ENCODE measurements at places on chromosomes 2 and 18.
A peak's percentile ranks its signal among the peaks of the same experiment; 100 is the strongest.

- no peak for ATAC-seq
These were observed 440.4 kb upstream of the CDH20 start for GRCh38 chr18:60892855-60893254.

DNA sequence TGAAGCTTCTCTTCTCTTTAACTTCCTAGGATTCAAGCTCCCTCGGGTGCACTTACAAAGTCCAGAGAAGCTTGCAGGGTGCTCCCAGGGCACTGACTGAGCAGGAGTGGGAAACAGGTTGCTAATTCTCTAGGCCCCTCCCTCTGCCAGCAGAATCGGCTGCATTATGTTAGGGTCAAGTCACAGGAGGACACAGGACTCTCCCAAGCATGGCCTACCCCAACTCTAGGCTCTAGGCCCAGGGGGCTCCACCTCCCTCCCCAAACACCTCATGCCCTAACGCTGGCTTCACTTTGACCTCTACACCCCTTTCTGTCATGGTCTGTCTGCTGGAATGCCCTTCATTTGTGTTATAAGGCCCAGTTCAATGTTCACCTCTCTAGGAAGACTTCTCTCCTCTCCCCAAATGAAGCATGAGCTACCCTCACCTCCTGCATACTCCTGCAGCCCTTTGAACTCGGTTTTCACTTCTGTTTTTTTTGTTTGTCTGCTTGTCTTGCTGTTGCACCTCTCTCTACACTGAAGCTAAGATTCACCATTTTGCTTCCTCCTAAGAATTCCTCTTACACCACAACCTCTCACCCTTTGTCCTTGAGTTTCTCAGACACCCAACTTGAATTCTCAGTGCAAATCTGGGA, 521.8 kb upstream of the ID2 start:
- no peak for ATAC-seq

DNA sequence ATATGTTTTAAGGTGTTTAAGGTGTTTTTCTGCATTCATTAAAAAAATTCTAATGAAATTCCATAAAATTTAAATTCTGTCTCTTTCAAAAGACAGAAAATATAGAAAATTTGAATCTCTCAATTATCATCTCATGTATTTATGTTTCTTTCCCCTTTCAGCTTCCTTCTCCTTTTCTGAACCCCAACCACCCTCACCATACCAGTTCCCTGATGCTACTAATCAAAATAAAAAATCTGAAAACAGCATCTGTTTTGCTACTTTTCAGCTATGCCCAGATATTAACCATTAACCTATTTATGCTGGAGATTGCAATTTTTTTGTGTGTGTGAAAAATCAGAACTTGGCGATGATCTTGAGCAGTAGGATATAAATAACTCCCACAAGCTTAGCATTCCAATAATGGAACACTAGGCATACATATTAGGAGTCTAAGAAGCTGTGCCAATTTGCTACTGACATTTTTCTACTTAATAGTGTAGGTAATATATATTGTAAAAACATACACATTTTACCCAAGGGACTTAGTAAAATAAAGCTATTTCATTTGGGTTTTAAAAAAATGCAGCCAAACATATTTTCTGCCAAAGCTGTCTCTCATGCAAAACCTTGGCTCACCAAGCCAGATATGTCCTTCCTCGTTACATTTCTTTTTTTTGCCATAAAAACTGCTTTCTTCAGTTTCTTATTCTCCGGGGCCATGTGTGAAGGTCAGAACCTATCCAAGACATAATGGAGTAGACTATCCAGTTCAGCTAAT, 32.6 kb upstream of the AGPS start:
- ATAC-seq, result no peak

- ATAC-seq, result peak; percentile 98
These were observed 479.7 kb downstream of the PARD3B start for GRCh38 chr2:205024822-205025518.

DNA sequence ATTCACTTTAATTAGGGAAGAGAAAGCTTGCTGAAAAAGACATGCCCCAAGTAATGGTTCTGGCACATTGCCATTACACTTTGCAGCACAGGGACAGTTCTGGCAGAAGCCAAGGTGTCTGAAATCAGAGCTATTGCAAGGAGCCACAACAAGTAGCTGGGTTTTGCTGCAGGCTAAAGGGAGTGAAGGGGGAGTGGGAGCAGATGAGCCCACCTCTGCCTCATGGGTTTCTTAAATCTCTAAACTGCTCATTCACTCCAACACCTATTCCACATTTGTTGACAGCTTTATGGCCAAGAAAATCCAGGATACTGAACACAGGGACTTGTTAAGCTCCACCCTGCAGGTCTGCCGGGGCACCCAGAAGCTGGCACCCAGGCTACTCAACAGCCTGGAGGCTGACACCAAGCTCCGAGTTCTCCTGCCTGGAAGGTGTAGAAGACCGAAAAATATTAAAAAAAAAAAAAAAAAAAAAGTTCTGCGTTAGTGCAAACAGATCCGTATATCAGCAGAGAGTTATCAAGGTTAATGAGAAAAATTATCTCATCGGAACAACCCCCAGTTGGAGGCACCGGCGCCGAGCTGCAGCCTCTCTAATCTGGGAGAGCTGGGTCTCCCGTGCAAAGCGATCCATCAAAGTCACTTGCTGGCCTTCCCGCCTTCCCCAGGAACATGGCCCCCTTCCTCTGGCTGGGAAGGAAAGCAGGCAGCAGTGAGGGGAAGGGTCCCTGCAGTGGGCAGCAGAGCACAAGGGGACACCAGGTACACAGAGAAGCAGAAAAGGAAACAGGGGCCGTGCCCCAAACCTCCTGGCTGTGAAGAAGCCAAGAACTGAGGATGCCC, 123.7 kb downstream of the HNMT start:
- ATAC-seq, result peak; percentile 16

DNA sequence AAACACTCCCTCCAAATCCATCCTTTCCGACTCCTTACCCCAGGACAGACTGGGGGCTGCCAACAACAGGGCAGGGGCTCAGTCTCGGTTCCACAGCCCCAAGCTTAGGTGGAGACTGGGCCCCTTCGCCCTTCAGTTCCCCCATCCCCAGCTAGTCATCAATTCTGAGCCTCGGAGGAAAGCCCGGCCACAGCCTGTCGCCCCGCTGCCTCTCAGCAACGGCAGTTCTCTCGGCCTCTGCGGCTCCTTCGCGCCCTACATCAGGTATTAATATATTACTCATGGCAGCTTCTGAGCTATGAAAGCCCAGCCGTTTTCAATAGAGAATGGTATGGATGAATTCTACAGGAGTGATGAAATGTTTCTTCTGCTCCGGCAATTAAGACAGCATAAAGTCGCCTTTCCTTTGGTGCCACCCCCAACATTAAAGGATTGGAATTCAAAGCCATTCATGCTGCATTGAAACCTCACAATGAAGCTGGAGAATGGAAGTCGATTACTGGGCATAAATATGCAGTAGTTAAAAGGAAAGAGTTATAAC, 2.8 kb downstream of the HDAC4 start:
- ATAC-seq, result no peak

- ATAC-seq, result peak; percentile 1
These were observed 1.2 kb downstream of the ABHD3 start for GRCh38 chr18:21703241-21703820.

- no peak for ATAC-seq
These were observed 25.4 kb upstream of the CDH7 start for GRCh38 chr18:65725251-65726050.

- peak; percentile 47 for ATAC-seq
These were observed 127.6 kb downstream of the QPCT start for GRCh38 chr2:37471994-37472393.

DNA sequence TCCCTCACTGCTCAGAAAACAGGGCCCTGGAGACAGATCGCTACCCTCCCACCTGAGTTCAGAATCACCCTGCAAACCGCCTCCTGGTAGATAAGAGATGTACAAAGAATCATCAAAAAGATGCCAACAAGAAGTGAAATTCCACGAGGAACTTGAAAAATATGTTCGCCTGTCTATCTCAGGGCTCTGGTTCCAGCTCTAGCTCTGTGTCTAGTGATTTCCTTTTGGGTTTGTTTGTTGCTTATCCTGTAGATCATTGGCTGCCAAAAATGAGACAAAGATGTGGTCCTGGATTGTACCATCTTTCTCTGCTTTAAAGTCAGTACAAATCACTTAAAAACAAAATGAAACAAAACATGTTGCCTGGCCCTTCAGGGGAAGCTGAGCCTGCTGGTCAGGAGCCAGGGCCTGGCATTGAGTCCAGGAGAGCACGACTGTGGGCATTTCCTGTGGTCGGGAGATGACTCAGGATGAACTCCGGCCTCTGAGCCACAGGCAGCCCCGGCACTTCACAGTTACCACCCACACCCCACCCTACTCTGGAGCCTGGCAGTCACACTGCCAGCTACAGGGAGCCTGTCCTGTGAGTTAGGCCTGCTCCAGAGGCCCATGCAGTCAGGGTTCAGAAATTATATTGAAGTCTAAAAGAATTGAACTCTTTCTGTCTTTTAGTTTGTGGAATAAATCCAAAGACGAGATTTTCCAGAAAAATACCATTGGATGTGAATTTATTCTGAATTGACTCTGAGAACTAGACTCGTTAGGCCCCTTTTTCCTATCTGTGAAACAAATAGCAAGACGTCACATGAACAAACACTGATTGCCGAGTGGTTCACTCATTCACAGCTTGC, 8.0 kb upstream of the ITGB6 start:
- peak; percentile 85 for ATAC-seq

- no peak for ATAC-seq
These were observed 101.3 kb downstream of the PID1 start for GRCh38 chr2:229169751-229170150.

- no peak for ATAC-seq
These were observed 21.3 kb upstream of the ALLC start for GRCh38 chr2:3636586-3637310.

- no peak for ATAC-seq
These were observed 24.1 kb upstream of the NFATC1 start for GRCh38 chr18:79371561-79372121.

DNA sequence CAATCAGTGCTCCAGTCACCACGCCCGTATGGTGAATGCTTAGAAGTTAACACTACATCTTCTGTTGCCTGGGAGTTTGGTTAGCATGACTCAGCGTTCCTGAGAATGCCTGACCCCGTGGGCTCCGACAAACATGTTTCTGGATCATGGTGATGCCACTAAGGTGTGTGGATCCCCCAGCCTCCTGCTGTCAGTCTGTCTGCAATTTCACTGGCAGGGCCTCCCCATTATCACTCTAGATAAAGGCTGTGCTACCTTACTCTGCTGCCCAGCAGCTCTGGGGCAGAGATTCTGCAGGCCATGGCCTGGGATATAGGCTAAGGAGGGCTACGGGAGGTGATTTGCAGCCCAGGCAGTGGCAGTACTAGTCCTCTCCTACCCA, 66.0 kb downstream of the STPG4 start:
- ATAC-seq, result peak; percentile 56

- no peak for ATAC-seq
These were observed 495.1 kb upstream of the MEX3C start for GRCh38 chr18:51692612-51693011.

- ATAC-seq, result no peak
These were observed 147.5 kb upstream of the TTC39C start for GRCh38 chr18:23867006-23867405.

GRCh38 chr2:127637236-127637630, 8.7 kb upstream of the GPR17 start:
- no peak for ATAC-seq

DNA sequence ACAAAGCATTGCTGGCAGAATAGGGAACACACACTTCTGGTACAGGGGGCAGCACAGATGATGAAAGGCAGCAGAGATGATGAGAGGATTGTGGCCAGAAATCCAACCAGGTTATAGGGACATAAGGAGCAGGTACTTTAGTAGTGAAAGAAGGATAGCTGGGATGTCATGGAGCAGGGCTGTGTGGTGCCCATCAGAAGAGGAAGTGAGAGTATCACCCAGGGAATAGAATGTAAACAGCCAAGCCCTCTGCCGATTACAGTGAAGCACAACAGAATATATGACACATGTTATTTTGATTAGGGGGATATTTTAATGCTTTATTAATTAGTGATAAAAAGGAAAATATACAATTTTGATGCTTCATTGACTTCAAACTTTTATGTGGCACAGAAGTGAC, 883.4 kb upstream of the CDH2 start:
- no peak for ATAC-seq

DNA sequence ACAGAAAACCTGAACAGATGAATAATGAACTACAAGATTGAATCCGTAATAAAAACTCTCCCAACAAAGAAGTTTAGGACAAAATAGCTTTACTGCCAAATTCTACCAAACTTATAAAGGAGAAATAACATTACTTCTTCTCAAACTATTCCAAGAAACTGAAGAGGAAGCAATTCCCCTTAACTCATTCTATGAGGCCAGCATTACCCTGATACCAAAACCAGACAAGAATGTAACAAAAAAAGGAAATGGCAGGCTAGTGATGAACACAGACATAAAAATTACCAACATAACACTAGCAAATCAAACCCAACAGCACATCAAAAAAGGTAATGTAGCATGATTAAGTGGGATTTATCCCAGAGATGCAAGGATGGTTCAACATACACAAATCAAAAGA, 213.7 kb upstream of the FOSL2 start:
- no peak for ATAC-seq

DNA sequence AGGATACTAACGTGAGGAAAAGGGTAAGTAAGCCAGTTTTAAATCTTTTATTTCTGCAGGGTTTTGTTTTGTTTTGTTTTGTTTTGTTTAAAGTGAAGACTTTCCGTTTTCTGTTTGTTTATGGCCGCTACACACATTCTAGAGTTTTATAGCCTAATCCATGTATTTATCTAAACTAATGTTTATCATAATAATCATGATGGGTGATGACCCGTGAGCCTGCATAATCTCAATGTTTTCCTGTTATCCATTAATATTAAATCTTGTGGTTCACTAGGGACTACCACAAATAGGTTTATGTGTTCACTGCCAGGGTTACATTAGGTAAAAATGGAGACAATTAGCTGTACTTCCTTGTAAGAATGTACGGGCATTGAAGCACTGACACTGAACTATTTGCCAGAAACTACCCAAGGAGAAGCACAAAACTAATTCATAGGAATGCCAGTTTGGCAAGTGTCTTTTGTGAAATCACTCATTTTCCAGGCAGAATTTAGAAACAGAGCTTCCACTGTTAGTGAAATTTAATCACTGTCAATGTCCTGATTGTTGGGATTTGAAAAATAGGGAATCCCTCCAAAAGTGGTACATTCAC, 574.8 kb downstream of the LRP1B start:
- peak; percentile 52 for ATAC-seq

DNA sequence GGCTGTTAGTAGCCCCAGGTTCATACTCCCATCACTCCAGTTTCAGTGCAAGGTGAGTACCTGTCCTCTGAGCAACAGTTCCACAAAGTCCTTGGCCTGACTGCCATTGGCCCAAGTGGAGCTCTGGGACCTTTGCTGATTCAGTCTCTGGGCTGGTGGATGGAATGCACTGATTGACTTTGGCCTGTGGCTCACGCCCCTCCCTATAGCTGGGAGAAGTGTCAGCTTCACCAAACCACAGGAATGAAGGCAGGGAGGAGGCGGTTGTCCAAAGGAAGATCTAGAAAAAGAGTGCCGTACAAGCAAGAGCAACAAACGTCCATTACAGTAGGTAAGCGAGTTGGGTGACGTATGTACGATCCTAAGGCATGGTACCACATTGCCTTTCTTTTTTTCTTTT, 34.0 kb downstream of the QPCT start:
- peak; percentile 33 for ATAC-seq

- no peak for ATAC-seq
These were observed 27.9 kb upstream of the SPTBN1 start for GRCh38 chr2:54428108-54428831.

GRCh38 chr18:30522288-30522929, 520.1 kb downstream of the DSC3 start:
- ATAC-seq, result no peak

Measured in SK-N-SH treated with all-trans-retinoic acid at 6 μM for 48 hours (cell line).